Stimulated activated CD8-positive, alpha-beta memory T cell treated with anti-CD3 and anti-CD28 coated beads, Interleukin-4, amount 100 ng/mL, for 1 hour (primary cell): ENCODE measurements at places on chromosomes 3 and 15.
A peak's percentile ranks its signal among the peaks of the same experiment; 100 is the strongest.

DNA sequence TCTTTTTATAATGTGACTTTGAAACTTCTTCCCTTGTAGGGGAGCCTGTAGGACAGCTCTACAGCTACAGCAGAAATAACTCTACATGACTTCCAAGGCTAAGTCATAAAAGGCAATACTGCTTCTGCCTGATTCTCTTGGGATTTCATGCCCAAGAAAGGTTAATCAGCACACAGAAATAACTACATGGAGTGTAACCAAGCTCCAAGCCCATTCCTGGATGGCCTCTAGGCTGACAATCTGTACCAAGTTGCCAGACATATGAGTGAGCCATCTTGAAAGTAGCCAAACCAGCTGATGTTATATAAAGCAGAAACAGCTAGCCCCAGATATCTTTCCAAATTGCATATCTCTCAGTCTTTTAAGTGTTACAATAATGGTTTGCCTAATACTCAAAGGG lies 75.8 kb upstream of the OSTN start:
- no peak for DNase-seq

GRCh38 chr3:72347819-72348319 lies 500.4 kb downstream of the SHQ1 start:
- no peak for DNase-seq

DNA sequence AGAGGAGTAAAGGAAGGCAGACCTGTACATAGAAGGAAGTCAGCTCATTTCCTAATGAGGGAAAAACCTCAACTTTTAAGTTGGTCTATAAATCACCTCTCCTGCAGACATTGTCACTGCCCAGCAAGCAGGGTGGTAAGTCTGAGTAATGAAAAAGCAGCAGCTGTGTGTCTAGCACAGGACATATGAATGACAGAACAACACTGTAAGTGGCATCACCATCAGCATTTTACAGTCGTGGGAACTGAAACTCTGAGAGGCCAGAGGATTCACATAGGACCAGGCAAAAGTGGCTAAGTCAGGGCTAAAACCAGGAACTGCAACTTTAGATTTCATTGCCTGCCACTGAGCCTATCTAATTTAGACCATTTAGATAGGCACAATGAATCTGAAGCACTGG lies 235.6 kb downstream of the CLSTN2 start:
- no peak for DNase-seq

DNA sequence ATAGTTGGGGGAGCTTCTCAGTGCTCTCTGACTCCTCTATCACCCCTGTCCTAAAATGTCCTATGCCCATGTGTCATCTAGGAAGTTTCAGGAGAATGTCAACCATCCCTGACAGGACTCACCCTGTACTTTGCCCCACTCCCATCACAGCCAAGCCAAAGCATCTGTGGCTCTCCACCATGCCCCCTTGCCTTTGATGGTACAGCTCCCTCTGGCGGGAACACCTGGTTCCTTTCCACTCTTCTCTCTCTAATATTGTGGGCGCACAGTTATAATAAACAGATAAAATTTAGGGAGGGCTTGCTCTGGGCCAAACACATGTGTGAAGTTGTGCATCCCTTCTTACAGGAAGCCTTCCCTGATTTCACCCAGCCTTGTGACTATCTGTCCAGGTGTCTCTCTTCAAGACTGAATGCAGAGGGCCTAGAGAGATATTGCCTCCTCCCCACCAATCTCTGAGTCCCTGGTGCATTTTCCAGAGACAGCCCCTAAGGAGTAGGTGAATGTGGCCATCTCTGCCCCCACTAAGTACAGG lies 62.8 kb downstream of the ISG20 start:
- no peak for DNase-seq

DNA sequence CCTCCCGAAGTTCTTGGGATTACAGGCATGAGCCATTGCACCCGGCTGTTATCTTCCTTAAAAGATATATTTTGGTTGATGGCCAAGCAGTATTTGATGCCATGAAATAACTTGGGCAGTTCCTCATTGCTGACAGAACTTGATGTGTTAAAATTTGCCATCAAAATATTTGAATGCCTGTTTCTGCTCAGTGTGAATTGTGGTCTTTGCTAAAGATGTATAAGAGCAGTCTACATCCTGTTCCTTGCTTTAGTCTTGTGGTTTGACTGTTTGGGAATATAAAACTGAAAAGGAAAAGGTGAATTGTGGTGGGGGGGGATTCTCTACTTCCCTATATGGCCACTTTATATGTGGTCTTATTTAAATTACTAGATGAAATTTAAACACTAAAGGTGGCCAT lies 14.0 kb downstream of the TRIM71 start:
- no peak for DNase-seq

DNA sequence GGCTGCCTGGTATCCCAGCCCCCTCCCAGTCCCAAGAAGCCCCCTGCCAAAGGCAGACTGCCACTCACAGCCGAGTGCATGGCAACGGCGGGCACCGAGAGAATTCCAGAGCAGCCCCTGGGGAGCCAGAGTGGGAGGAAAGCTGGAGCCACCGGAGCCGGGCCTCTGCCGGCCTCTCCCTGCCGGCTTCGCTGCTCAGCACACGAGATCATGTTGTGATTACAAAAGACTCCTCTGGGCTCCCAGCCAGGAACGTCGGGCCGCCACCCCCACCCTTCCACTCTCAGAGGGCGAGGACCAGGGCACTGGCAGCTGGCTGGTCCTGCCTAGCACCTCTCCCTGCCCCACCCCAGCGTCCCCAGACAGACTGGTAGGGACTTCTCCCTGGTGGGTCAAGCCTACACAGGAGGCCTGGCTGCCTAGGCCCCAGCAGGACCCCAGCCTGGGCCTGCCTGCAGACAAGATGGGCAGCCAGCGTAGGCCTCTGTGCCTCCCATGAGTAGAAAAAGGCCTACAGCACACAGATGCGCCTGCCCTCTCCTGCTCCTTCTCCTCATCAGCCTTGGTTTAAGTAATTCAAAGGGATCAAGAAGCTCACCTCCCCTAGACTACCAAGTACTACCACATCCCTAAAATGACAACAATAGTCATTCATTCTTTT lies at the start of gene CCDC9B:
CCDC9B (minus strand) TSS at position 200 of the 661 bp plus-strand sequence; CDS start at position 80, 120 bp downstream.
- DNase-seq = no peak

GRCh38 chr3:48656061-48656840 lies 6.4 kb downstream of the CELSR3 start:
- DNase-seq = peak; percentile 72

GRCh38 chr3:86047161-86047560 lies 943.8 kb downstream of the VGLL3 start:
- DNase-seq = no peak

GRCh38 chr3:62965311-62965710 lies 90.1 kb upstream of the CADPS start:
- no peak for DNase-seq

DNA sequence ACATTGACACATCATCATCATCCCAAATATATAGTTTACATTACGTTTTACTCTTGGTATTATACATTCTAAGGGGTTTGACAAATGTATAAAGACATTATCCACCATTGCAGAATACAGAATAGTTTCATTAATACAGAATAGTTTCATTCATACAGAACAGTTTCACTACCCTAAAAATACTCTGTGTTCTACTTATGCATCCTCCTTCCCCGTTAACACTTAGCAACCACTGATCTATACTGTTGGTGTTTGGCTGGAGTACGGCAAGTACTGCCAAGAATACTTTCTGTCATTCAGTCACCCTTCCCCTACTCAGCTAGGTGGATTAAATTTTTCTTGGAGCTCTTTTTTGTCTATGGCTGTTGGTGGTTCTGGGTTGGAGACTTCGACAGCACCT lies 33.4 kb downstream of the LEKR1 start:
- DNase-seq = no peak

- no peak for DNase-seq
Observed at GRCh38 chr3:170589113-170589512, 3.2 kb upstream of the SLC7A14 start.

GRCh38 chr3:32420126-32421038 lies 28.7 kb downstream of the CMTM7 start:
- DNase-seq = no peak

DNA sequence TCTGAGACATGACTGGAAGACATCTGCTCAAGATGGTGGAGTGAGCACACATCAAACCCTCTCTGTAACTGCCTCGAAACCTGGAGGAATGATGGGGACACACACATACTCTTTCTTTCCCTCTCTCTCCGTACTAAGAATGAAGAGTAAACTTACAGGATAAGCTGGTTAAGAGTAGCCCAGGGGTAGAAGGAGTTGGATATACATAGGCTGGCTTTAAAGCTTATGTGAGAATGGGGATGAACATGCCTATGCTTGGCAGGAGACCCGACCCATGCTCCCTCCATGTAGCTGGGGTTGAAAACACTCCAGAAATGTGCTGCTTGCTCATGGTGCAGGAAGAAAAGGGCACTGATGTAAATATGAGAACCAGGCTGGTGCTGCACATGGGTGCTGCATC lies 68.9 kb downstream of the IL20RB start:
- DNase-seq = no peak

- DNase-seq = no peak
Observed at GRCh38 chr15:66786708-66787488, 84.9 kb downstream of the SMAD6 start.

DNA sequence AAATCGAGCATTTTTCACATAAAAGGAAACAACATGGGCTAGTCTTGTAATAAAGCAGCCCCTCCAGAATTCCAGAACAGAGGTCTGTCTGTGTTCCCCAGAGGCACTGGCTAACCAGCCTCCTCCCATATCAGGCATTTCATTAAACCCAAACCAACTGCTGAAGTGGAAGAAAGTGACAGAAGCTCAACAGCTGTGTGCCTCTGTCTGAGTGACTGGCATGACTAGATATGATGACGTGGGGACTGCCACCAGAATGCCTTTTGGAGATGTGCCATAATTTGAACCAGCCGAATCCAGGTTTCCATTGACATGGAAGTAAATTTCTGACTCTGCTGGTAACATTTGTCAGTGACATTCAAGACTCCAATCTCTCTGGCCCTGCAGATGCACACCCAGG lies 8.7 kb downstream of the LIMD1 start:
- DNase-seq = no peak

GRCh38 chr3:131491775-131492174 lies 11.0 kb downstream of the MRPL3 start:
- DNase-seq = no peak
